ENCODE measurements at places on chromosomes 3 and 15.

DNA sequence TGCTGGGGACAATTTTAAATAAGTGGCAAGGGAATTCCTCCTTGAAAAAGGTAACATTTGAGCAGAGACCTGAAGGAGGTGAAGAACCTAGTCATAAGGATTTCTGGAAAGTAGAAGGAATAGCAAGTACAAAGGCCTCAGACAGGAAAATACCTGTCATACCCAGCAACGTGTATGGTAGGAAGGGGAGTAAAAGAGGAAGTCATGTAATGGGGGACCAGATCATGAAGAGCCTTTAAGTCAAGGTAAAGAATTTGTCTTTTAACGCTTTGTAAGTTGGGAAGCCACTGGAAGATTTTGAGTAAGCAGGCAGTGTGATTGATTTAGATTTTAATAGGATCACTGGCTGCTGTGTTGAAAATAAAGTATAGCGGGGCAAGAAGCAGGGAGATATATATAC is 43.4 kb upstream of the FAH start:
- no peak for DNase-seq

- no peak for DNase-seq
These were observed 26.0 kb downstream of the RPN1 start for GRCh38 chr3:128624526-128625138.

DNA sequence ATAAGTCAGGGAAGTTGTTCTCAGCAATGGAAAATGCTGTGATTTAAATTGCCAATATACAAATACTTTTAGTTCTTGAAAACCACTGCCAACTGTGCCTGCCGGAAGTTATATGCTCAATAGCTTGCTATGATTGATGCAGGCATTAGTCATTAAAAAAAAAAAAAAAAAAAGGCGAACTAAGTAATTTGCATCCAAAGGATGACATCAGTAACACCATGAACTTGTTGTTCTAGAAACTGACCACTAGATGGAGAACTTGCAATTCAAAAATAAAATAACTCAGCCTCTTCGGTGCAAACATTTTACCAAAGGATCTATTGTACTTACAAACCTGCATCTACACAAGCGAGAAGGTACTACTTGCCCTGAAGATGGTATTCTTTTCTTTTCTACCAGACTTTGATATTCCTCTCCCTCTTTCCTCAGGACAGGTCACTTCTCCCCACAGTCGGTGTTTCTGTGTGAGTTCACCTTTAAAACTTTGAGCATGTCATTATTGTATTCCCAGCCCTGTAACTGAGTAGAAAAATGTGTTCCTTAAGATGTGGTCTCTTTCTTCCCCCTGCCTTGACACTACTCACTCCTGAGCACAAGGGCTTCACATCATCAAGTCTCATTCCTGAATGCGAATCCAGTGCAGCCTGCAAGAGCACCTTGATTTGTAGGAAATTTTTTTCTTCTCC is 115.0 kb upstream of the VEPH1 start:
- DNase-seq: no peak

- DNase-seq: no peak
These were observed 79.9 kb downstream of the NR2F2 start for GRCh38 chr15:96410175-96411055.

GRCh38 chr3:67076607-67077006 is 78.5 kb downstream of the KBTBD8 start:
- DNase-seq: no peak

DNA sequence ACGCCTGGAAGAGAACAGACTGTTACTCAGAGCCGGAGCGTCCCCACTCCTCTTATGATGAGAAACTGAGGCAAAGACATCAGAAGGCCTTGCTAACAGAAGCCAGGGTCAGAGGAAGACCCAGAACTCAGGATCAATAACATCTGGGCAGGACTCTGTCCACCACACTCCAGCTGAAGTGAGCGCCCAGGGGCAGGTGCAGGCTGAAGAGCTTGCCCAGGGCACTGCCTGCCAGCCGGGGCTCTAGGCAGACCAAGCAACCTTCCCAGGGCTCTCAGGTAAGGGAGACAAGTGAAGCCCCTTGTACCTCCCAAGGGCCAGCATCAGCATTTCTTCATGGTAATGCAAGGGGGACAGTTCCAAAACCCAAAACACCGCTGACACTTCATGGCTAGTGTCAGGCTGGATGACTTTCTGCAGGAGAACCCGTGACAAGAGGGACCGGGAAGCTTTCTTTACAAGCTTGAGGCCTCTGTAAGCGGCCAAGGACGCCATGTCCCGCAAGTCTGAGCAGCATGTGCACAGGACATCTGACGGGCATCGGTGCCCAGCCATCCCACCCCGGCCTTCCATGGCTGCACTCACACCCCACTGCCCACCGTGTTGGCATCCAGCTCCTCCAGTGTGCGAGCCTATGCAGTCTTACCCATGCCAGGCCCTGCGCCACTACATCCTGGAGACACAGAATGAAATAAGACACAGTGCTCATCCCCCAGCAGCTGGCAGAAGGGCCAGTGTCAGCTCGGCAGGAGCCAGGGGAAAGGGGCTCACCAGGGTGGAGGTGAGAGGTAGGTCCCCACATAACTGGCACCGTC is 14.1 kb downstream of the XXYLT1 start:
- no peak for DNase-seq
